GM13976 (cell line): ENCODE measurements at places on chromosomes 3 and 15.

- DNase-seq: no peak
These were observed 627.1 kb upstream of the CCDC54 start for GRCh38 chr3:106750092-106750491.

- DNase-seq: no peak
These were observed 41.6 kb upstream of the STRIT1 start for GRCh38 chr3:155334914-155335723.

- DNase-seq: peak; percentile 73
These were observed 3.3 kb upstream of the ITPKA start for GRCh38 chr15:41490355-41490754.

DNA sequence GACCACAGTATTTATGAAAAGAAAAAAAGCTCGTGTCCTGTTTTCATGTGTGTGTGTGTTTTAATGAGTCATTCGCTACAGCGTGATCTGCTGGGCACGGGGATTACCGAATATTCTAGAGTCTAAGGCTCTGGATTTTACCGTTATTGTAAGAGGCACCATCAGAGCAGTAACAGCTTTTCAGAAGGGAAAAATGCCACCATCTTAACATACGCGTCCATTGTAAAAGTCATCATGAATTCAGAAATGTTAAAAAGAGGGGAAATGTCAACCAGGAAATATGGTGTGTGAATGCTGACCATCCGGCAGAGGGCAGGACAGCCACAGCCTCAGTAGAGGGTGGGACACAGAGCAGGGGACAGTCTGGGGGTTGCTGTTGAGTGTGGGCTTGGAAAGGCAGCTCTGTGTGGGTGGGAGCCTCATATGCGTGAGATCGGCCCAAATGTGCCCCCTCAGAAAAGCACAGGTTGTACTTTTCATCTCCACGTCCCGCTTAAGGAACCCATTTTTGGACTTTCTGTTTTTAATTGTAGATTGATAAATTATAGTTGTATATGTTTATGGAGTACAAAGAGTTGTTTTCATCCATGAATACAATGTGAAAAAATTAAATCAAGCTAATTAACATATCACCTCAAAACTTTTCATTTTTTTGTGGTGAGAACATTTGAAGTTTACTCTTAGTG, 69.6 kb downstream of the ASB7 start:
- peak; percentile 70 for DNase-seq

DNA sequence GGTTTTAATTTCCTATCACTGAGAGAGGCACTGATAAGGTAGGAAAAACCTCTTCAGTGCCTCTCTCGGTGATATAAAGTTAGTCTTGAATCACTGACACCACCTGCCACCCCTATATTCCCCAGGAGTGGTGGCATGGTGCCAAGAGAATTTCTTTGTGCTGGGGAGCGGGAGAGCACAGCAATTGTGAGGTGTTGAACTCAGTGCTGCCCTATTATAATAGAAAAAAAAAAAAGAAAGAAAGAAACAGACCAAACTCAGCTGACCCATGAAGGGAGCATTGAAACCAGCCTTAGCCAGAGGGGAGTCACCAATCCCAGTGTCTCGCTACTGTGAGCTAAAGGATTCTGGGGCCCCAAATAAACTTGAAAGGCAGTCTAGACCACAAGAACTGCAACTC, 201.4 kb upstream of the STT3B start:
- DNase-seq: no peak

DNA sequence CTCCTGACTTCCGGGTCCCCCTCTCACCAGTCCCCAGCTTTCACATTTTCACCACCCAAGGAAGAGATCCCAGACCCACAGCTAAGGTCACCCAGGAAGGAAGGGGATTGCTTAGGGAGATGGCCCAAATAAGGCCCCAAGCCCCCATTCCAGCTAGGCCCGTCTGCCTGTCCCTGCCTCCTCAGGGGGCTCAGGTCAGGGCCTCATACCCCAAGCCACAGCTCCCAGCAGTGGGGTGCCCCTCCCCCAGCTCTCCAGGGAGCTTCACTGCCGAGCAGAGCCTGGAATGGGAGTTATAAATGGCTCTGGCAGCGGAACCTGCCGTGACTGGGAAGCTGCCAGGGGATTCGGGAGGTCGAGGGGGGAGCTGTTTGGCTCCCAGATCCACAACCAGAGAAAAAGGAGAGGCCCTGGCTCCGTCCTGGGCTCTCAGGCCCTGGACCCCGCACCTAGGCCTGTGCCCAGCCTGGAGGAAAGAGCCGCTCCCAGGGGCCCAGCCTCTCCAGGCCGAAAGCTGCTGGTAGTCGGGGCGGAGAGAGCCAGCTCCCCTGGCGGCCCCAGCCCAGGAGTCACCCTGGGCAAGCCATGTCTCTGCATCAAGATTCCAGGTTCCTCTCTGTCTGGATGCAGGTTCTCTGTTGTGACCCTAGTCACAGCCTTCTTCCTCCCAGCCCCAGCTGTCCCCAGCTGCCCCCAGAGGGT, 550 bp downstream of the CCDC9B start:
- DNase-seq: no peak

GRCh38 chr3:187902041-187902471, 156.8 kb upstream of the BCL6 start:
- DNase-seq: peak; percentile 18

- DNase-seq: no peak
These were observed 152.0 kb downstream of the LMLN start for GRCh38 chr3:198112031-198112430.

DNA sequence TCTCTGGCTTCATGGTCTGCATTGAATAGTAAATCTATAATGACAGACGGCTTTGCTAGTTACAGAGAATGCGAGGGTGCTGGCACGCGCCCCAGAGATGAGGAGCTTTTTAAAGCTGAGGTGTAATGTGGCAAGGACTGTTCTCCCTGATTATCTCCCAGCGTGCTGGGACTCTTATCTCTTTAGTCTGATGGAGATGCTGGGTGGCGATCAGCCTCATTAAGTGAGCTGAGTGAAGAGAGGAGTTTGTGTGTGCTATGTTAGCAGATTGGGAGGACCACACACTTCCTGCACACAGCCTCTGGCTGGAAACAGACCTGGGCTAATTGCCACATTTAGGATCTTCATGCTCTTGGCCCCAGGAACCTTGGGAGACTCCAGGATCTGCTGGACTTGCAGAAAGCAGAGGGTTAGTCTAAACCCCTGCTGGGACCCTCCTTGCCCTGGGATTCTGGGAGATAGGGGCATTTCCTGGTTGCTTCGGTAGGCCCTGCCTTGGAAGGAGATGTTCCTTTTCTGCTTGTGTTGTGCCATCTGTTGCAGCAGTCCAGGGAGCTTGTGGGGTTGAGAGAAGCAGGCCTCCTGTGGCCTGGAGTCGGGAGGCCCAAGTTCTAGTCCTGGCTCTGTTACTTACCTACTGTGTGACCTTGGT, 15.0 kb downstream of the PDIA5 start:
- DNase-seq: no peak

GRCh38 chr3:119669906-119670570, 7.2 kb downstream of the COX17 start:
- DNase-seq: no peak

GRCh38 chr3:11991751-11992150, 12.4 kb upstream of the SYN2 start:
- no peak for DNase-seq

DNA sequence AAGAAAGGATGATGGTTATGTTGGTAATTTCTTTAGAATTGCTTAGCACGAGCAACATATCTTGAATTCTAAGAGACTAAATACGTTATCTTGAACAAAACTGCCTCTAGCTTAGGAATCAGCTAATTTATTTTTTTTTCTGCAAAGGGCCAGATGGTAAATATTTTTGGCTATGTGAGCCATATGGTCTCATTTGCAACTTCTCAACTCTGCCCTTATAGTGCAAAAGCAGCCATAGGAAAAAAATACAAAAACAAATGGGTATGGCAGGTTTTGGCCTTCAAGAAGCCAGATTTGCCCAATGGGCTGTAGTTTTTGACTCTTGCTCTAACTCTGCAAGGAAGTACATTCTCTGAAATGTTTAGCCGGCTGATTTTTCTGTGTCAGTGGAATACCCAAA, 11.9 kb downstream of the OXSM start:
- no peak for DNase-seq

DNA sequence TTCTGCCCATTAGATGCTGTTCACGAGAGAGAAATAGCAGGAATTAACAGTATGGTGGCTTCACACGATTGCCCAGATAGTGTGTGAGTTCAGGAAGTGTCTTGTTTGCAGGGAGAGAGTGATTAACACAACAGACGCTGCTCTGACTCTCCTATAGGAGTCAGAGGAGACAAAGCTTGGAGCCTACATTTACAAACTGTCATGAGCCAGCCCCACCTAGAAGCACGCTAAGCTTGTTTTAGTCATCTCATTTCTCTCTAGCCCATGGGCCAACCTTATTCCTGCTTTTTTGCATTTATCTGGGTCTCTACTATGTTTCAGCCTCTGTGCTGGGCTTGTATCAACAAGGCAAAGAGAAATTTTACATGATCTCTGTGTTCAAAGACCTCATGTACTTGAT, 128.3 kb upstream of the BFSP2 start:
- no peak for DNase-seq

GRCh38 chr3:51588724-51589123, 50.2 kb downstream of the RAD54L2 start:
- DNase-seq: no peak

GRCh38 chr3:32431481-32431880, 39.8 kb downstream of the CMTM7 start:
- no peak for DNase-seq

GRCh38 chr3:14823910-14824629, 5.3 kb downstream of the FGD5 start:
- no peak for DNase-seq
